Left colon (tissue), 2 donors: ENCODE measurements at places on chromosomes 16 and 17. TPM values are rescaled to one million over a fixed set of nuclear protein-coding genes. Genes with fewer than 3 reads are reported as not detected.
A peak's percentile ranks its signal among the peaks of the same experiment; 100 is the strongest.

- DNase-seq: no peak
Observed at GRCh38 chr16:86455116-86455515, 55.2 kb upstream of the FOXF1 start.

- no peak for DNase-seq
Observed at GRCh38 chr16:28183484-28183883, 28.3 kb downstream of the XPO6 start.

DNA sequence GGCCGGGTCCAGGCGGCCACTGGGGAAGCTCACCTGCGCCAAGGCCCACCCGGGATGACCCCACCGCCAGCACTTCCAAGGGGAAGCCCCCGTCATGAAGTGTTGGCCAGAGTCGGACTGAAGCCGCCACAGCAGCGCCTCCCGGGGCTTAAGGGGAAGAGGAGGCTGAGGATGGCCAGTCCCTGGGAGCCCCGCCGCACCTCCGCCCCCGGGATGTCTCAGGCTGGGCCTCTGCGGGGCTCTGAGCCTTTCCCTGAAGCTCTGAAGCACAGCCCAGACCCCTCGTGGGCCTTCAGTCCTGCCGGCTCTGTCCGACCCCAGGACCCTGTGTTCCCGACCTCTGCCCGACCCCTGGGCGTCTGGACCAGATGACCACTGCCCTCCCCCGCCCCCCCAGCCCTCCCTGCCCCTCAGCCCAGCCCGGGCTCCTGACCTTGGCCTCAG, 42.8 kb upstream of the ACSF3 start:
- DNase-seq: no peak

DNA sequence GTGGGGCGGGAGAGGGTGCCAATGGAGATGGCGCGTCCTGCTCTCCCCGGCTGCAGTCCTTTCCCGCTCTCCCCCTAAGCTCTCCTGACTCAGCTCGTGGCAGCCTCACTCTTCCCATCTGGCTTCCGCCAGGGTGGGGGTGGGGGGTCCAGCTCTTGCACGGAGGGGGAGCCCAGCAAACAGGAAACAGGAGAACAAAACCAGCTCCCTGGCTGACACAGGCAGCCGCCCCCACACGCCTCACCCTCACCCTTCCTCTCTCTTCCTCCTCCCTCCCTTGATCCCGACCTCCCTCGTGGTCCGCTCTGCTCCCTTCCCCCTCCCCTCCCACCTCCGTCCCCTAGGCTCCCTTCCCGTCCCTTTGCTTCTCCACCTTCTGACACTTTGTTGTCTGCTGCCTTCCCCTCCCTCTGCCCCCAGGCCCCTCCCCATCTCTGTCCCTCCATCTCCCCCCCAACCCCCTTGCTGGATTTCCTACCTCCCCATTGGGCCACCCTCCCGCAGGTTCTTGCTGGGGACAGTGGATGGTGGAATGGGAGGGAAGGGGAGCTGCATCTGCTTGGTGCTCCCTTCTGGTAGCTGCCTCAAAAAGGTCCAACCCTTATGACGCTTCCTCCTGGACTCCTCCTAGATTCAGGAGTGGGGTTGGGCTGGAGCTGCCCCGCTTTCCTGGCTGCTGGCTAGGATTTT, 23.7 kb downstream of the ARHGAP23 start:
- no peak for DNase-seq

DNA sequence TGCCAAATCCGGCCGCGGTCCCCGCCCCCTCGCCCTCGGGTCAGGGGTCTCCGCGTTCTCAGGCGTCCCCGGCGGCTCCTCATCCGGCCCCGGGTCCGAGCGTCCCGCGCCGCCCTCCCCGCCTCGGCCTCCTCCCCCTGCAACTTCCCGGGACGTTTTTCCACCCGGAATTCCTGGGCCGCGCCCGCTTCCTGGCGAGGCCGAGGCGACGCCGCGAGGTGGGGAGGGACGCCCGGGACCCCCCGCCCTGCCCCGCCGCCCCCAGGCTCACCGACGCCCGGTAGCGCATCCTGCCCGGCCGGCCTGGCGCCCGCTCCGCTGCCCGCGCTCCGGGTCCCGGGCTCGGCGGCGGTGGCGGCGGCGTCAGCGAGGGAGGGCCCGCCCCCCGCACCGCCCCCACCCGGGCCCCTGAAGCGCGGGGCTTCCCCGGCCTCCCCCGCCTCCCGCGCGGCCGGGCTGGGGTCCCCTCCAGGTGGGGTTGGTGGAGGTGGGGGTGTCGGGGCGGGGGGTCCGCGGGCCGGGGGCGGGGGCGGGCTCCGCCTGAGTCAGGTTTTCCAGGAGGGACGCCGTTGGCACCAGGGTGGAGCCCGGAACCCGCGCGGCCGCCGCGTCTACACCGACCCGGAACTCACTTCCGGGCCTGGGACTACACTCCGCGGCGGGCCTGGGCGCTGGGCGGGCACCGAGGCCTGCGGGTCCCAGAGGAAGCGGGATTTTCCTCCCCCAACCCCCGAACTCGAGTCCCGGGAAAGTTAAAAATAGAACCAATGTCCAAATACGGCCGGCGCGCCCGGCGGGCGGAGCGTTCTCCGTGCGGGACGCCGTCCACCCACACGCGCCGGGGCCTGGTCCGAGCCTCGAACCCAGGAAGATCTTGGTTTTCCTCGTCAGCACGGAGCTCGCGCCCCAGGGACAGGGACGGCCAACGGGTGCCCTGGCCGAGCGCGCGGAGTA, 6.8 kb downstream of the MYO1C start:
- peak; percentile 84 for DNase-seq

GRCh38 chr16:86798247-86799041, 220.1 kb downstream of the FOXL1 start:
- DNase-seq: no peak

GRCh38 chr17:82830249-82830661, 9.6 kb downstream of the ZNF750 start:
- DNase-seq: no peak

DNA sequence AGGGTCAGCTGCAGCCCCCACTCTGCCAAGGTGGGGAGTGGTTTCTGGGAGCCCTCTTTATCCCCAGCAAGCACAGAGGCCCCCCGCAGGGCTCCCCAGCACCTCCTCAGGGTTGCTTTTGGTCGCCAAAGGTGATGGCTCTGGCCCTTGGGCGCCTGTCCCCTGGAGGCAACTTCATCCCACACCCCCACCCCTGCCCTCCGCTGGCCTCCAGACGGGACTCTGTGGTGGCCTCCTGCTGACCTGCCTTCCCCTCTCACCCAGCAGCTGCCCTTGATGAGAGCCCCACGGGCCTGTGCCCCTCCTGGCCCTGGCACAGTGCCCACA, 7.8 kb upstream of the RHOT2 start:
- no peak for DNase-seq

GRCh38 chr17:27239046-27239445, 54.9 kb upstream of the WSB1 start:
- DNase-seq: no peak

DNA sequence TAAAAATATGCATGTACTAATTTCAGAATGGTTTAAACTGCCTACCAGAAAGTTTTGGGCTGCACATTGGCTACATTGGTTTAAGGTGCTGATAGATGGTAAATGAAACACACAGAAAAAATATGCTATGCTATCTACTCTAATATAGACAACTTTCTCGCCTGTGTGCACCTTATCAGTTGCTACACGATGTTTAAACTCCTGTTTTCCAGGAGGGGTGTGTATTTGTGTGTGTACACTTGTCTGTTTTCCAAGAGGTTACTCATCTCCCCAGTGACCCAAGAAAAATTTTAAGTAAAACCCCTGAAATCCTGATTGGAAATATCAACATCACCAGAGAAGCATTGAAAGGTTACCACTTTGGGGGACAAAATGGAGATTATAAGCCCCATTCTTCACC, 21.6 kb upstream of the PSMC5 start:
- no peak for DNase-seq

DNA sequence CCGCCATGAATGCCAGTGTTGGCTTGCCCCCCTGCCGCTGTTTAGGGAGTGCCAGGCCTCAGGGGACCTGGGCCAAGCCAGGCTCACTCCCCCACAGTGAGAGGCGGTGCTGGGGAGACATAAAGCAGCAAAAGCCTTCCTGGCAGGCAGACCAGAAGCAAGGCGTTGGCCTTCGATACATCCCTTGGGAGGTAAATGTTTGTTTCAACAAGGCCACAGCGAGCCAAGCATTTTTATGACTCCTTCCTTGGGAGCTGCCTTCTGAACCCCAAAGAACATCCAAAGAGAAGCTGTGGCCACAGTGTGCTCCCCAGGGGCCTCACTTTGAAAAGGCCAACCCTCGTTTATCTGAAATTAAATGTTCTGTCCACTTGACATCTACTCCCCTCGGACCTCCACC, 119.7 kb upstream of the CIBAR2 start:
- DNase-seq: no peak

- DNase-seq: no peak
Observed at GRCh38 chr16:11539641-11540050, 47.1 kb downstream of the LITAF start.

DNA sequence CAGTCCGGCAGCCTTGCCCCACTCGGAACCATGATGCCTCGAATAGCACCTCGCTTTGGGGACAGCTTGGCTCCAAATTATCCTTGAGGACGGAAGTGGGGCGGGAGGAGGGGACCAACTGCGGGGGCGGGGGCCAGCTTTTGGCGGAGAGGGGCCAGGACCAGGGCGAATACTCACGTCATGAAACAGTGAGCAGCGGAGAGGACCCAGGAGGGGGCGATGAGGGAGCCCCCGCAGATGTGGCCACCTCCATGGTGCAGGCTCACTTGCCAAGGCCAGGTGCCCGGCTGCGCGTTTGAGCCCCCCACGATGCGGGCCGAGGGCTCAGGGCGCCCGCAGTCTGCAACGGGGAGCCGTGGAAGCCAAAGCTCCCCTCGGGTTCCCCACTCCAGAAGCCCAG, 970 bp downstream of the PRSS36 start:
- DNase-seq: no peak

- DNase-seq: no peak
Observed at GRCh38 chr16:87062569-87063442, 254.4 kb downstream of the C16orf95 start.

DNA sequence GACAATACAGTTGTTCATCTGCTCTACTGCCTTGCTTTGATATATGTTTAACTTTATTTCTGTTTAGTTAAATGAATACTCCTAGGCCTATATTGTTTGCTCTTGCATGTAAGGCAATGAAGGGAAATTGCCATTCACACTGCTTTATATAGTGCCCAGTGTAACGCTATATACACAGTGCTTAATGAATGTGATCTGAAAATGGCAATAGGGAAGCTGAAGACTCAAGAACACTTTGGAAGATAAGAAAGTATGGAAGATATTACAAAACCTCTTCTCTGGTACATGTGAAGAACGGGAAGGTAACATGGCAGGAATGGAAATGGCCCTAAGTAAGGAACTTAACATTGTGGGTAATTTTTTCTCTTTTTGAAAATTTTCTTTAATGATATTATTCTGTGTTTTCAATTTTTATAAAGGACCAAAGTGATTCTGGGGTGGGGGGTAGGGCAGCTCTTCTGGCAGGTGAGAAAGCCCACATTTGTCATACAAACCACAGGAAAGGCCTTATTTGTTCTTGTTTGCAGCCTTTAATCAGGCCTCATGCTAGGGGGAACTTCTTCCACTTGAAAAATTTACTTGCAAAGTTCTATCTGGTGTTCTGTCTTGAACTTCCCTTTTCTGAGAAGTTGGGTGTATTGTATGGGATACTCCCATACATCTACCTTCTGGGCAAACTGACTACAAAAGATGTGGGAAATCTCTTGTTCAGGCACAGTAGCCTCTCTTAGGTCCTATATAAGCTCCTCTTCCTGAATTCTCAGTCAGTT, 100.8 kb upstream of the CORO6 start:
- DNase-seq: no peak

DNAAF8 gene
- total RNA-seq: 0.67 TPM

NPW gene
- total RNA-seq: 1.9 TPM

SPEM2 gene
- total RNA-seq: not detected

CDH8 gene
- not detected for total RNA-seq

TRIM16 gene
- 26.0 TPM for total RNA-seq

NEUROD2 gene
- 0.12 TPM for total RNA-seq

KRTAP9-1 gene
- not detected for total RNA-seq

CIITA gene
- 10.2 TPM for total RNA-seq
